ENCODE measurements at places on chromosomes 7 and 10.

DNA sequence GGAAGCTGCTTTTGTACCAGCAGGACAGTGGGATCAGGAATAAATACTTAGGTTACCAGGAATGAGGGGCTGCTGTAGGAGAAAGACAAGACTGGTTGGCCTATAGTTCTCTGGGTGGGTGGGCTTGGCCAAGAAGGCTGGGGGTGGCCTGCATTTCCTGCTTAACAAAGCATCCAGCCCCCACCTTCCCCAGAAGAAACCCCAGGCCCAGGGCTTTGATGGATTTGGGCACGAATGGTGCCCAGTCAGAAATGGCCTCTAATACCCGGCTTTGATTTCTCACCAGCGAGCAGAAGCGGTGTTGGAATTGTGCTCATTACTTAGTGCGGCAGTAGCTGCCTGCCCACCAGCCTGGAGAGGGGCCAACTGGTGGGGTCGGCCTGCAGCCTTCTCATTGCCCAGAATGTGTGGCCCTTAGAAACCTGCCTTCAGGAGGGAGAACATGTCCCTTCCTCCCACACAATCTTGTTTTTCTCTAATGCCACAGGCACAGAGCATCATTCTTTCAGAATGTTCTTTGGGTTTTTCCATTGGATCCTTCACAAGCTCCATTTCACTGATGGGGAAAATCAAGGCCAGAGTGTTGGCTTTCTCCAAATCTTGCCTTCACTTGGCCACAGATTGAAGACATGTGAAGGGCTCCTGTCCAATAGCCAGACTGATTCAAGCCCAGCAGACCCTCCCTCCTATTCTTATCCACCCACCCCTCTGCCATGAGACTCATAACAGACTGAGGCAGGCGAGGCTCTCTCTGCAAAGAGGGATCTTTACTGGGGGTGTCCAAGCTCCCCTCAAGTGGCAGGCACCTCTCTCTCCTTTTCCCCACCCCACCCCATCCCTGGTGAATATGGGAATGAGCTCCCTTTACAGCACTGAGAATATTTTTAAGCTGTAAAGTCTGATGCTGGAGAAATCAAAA, 2.5 kb downstream of the UNC5B start:
- DNase-seq, result no peak

- DNase-seq, result no peak
These were observed 98.2 kb downstream of the RNF216 start for GRCh38 chr7:5683280-5683670.

DNA sequence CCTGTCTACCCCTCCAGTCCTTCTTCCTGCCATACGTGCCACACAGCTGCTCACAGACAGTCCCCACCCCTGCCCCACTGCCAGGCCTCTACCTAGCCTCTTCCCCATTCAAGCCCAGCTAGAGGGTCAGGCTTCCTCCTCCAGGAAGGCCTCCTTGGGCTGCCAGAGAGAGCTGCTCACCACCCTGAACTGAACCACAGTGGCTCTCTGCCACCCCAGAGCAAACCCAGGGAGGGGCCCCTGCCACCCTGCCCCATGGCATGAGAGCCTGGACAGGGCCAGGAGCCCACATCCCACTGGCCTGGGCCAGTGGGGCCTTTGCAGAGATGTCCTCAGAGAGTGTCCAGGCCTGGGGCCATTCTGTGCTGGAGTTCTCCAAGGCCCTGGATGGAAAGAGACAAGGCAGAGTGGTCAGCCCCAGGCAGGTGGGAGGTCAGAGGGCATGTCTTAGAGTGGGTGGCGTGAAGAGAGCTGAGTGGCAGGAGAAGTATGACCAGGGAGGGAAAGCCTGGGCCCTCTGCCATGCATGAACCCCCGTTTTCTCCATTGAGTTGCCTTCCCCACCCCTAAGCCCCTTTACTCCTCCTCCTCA, 40.4 kb downstream of the TMEM270 start:
- no peak for DNase-seq

- DNase-seq, result no peak
These were observed 2.6 kb upstream of the CAV1 start for GRCh38 chr7:116522247-116522646.

- DNase-seq, result no peak
These were observed 182.9 kb downstream of the BMPER start for GRCh38 chr7:34087892-34088891.

DNA sequence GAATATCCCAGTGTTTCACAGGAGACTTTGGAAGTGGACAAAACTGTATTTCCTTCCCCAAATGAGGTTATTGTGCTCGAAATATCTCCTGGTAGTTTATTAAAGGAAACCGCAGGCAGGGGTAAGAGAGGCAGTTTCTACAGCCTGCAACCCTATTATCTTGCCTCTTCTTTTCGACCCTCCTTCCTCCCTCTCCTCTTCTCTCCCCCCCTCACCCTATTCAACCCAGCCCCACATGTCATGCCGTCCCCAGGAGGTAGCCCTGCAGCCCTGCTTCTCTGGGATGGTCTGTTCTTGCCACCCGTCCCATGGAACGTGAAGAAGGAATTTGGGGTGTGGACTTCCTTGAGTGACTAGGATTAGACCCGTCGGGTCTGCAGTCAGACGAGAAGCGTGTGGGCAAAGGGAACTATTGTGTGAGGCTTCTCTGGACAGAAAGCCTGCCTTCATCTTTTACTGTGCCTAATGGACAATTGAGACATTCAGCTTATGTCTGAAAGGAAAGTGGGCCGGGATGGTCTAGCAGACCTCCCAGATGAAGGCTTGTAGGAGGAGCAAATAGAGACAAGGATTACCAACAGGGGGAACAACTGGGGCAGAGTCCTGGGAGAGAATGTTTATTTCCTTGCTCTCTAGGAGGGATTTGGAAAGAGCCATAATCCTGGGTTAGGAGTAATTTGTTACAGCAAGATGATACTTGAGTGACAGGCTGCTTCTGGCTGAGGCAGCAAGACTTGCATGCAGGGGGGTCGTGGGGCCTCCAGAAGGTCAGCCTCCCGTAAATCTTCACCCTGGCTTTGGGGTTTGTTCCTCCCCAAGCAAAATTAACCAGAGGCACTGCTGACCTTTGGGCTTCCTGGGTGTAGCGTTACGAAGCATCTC, 77.8 kb downstream of the TCF7L2 start:
- no peak for DNase-seq

- DNase-seq, result no peak
These were observed 233.9 kb downstream of the RPS24 start for GRCh38 chr10:78267598-78267997.

GRCh38 chr7:517774-518629, 1.6 kb downstream of the PDGFA start:
- no peak for DNase-seq
